ENCODE measurements at places on chromosomes 1 and 21. TPM values are rescaled to one million over a fixed set of nuclear protein-coding genes. Genes with fewer than 3 reads are reported as not detected.

- peak; percentile 42 for DNase-seq
Observed at GRCh38 chr1:198892065-198892464, 253.2 kb downstream of the PTPRC start.

IL23R gene
- not detected for total RNA-seq

GRCh38 chr1:85850238-85850637 lies 142.0 kb upstream of the ZNHIT6 start:
- peak; percentile 89 for DNase-seq

- DNase-seq = peak; percentile 85
Observed at GRCh38 chr1:186212568-186213224, 162.4 kb downstream of the TPR start.

DNA sequence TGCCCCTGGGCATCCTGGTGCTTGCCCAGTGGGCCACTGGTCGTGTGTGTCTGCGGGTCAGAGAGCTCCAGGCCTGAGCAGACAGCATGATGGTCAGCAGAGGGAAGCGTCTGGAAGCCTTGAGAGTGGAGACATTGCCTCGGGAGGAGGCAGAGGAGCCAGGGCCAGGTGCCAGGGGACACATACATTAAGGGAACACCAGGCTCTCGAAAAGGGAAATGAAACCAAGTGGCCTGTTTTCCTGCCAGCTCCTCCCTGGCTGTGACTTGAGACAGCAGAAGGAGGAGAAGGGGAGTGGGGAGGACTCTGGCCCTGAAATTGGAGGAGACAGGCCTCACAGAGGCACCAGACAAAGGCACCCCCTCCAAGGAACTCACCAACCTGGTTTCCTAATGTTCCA lies 62.4 kb upstream of the LRP8 start:
- no peak for DNase-seq

- peak; percentile 24 for DNase-seq
Observed at GRCh38 chr1:22930240-22930912, 42.3 kb downstream of the LACTBL1 start.

DNA sequence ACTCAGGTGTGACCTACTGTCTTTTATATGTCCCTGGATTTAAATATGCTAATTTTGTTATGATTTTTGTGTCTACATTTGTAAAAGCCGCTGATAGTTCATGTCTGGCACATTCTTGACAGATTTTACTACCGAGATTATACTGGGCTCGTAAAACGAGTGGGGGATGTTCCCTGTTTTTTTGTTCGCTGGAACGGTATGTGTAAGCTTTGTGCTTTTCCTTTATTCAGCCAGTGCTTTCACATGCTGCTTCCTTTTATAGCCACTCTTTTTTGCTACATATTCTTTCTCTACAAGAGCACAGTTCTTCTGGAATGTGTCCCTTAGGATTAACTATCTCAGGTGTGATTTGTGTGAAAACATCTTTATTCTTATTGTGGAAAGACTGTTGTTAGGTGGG lies 46.6 kb downstream of the ADARB1 start:
- no peak for DNase-seq

C1QTNF12 gene
- 0.21 TPM for total RNA-seq

TSPAN2 gene
- total RNA-seq = 3.7 TPM

DNA sequence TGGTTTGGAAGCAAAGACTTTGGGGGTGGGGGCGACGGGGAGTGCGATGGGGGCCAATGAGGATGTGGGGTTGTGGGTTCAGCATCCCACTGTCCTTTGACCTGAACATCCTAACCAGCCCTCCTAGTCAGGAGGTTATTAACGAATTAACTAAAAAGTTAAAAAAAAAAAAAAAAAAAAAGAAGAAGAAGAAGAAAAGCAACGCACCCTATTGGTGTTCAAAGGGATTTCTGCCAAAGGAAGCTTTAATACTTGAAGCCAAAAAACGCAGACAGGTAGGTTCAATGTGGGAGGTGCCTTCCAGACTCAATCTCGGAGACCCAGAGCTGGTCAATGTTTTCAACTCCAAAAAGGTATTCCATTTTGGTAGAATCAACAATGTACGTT lies 2.2 kb downstream of the CLIC6 start:
- no peak for DNase-seq

DNA sequence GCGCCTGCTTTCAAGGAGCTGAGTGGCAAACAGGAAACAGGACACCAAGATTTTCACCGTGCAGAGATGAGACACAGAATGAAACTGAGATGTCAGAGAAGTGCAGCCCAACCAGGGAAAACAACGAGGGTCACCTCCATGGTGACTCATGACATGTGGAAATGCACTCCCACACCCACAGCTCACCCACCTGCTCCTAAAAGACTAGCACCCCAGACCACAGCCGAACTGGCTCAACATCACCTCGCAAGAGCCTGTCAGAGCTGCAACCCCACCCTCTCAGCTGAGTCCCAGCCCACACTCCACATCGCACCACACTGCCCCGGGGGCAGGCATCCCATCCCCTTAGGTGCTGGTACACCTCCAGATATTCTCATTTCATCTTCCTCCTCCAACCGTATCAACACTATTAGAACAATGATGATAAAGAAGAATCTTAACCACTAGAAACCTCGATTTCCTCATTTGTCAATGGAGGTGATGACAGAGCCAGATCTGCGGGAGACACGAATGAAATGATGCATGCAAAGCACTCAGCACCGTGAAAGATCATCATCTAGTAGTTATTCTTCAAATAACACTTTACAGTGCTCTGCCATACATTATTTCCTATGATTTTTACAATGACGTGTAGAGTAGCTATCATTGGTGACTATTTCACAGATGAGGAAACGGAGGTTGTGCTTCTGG lies 103.2 kb downstream of the DMRTB1 start:
- no peak for DNase-seq

HSPA6 gene
- total RNA-seq = 0.16 TPM

NPPA gene
- total RNA-seq = not detected

GRCh38 chr1:234915924-234916675 lies 212.5 kb downstream of the TOMM20 start:
- DNase-seq = no peak

- peak; percentile 81 for DNase-seq
Observed at GRCh38 chr1:228647523-228648444, 87.5 kb upstream of the RHOU start.

GRCh38 chr21:44983421-44984206 lies 43.8 kb downstream of the SLX9 start:
- DNase-seq = no peak

DNA sequence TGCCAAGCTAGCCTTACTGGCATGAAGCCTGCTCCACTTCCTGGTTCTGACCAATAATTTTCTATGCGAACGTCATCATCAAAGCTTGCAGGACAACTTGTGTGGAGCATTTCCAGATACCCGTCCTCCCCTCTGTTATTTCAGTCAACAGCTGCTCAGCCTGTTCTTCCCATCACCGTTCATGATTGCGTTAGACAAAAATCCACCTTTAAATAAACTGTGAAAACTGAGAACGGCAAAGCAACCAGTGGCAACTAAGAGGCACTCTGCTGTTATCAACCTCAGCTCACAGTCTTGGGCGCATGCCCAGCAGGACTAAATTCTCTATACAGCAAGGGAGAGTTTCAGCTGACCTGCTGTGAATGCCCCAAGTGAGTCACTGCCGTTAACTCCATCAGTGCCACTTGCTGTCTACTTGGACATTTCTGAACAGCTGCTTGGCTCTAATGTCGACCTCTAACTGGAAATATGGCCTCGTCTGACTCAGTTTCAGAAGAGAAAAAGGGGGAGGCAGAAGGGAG lies 207.4 kb upstream of the RUNX1 start:
- DNase-seq = peak; percentile 100

DNA sequence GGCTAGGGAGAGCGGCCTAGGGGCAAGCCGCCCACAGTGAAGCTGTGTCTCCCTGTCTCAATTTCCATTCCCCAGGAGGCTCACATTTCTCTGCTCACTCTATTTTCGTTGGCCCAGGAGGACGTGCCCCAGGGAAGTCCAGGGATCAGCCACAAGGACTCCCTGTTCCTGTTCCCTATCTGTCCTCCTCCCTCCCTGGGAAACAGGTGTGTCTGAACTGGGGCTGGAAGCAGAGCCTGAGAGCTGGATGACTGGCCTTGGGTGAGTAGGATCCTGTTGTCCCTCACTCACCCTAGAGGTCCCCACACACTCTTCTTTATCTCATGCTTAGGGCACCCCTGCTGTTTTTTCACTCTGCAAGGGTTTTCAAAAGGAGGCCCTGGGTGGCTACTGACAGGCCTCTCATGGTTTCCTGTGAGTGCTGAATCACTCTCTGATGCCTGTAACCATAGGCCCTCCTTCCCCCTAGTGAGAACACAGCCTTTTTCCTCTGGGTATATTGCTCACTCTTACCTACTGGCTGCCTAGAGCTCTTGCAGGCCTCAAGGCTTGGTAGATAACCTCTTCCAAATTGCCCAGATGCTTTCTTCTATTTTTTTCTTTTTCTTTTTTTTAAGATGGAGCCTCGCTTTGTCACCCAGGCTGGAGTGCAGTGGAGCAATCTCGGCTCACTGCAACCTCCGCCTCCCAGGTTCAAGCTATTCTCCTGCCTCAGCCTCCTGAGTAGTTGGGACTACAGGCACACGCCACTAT lies 3.3 kb upstream of the UTP11 start:
- DNase-seq = no peak

GRCh38 chr1:158246650-158247049 lies 7.6 kb upstream of the CD1A start:
- DNase-seq = no peak

DNA sequence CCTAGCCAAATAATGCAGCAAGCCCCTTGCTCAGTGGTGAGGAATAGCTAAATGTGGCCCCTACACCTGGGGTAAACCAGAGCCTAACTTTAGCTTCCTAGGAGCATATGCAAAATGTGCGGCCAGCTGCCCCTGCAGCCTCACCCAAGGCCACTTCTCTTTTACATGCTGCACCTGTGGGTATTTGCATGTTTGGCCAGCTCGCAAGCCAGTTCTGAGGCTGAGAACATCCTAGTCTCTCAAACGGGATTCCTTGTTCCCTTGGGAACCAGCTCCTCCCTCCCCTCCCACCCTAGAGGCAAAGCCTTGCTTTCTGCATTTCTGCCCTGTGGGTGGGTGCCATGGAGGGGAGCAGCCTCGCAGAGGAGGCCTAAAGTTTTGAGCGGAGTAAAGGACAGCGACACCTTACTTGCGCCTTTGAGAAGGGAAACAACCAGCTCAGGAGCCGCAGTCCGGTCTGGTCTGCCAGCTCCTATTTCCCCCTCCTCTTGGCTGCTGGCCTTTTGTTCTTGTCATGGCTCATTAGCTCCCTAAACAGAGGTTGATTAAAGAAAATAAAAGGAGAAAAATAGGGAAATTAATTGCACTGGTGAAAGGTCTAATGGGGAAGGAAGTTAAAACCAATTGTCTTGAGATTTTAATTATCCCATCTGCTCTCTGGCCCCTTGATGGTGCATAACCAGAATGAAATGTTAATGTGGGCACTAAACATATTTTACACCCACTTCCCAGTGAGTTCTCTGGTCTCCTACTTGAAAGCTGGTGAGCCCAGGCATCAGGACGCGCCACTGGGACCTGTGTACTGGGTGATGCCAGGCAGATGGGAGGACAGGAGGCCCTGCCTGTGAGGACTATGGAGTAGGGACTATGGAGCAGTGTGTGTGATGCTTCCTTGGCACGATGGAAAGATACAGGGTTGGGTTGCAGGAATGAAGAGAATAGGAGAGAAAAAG lies 68.7 kb downstream of the TEX35 start:
- no peak for DNase-seq

KCNJ9 gene
- not detected for total RNA-seq

TNFAIP8L2 gene
- not detected for total RNA-seq

GRCh38 chr1:24770881-24771280 lies 25.6 kb downstream of the CLIC4 start:
- no peak for DNase-seq

DNA sequence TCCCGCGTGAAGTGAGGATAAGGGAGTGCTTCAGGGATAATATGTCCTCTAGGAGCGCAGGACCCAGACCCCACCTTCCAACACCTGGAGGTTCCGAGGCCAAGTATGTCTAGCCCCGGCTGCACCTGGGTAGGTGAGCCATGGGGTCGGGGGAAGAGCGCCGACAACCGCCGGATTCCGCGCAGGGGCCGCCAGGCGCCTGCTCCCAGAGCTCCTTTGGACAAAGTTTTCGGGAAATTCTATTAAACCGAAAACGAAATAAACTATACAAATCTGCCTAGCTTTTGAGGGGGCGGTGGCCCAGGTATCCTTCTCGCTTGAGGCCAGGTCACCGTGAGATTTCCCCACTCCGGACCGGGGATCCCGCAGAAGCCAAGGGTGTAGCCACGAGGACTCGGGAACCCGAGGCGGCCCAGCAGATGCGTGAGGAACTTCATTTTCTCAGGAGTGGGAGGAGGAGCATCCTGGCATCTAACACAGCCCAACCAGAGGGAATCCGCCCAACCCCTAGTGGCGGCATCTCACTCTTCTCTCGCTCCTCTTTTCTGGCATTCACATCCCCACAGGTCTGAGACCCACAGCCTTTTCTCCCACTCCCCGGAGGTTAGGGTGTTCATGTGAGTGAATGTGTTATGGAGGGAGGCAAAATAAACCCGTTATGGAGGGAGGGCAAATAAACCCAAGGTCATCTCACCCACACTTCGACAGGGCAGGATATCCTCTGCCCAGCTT lies 2.3 kb upstream of the DMRTA2 start:
- no peak for DNase-seq

CFAP126 gene
- total RNA-seq = not detected

DNA sequence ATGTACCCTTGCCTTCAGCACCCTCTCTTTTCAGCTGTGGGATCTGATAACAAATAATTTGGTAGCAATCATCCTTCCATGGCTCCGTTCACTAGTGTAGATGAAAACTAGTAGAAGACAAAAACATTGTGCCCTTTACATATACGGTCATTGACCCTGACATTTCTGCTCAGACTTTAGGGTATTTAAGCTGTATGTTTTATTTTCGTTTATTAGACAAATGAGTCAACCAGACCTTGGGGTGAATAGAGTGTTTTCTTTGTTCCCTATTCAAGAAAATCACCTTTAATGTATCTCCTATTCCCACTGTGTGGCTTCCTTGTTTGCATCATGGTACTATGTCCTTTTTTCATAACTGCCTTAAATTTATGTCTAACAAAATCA lies 187.3 kb downstream of the VAV3 start:
- no peak for DNase-seq

GRCh38 chr1:198082576-198082975 lies 74.2 kb upstream of the NEK7 start:
- DNase-seq = no peak

DNA sequence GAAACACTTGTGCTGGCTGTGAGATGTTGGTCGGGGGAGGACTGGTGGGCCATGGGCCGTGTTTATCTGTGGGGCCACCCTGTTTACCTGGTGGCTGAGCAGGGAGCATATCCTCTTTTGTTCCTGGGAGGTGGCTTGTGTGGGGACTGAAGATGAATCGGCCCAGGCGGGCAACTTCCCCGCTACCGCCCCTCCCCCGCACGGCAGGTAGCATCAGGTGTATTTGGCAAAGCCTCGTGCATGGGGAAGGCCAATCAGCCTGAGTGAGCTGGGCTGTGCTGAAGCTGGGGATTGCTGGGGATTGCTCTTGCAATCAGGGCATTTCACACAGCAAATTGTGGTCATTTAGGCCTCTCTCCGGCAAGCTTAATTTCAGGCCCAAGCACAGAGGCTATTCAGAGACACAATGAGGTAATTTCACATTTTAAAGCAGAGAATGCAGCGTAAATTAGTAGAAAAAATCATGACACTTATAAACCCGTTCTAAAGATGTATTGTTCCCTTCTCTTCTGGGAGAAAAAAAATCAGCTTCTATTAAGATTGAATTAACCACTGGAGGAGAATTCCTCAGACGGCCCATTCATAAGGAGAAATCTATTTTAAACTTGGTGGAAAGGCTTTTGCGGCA lies 197.7 kb upstream of the POU3F1 start:
- DNase-seq = no peak

GRCh38 chr1:107874221-107874620 lies 90.8 kb downstream of the VAV3 start:
- DNase-seq = no peak

UTS2 gene
- total RNA-seq = not detected

BGLAP gene
- 0.08 TPM for total RNA-seq

GRCh38 chr1:175863299-175864050 lies 120.1 kb upstream of the TNR start:
- DNase-seq = no peak

Measured in H4 (cell line).